ENCODE measurements at places on chromosomes 5 and 9.
A peak's percentile ranks its signal among the peaks of the same experiment; 100 is the strongest.

- peak; percentile 68 for DNase-seq
Measured at GRCh38 chr5:172283020-172283861, at the start of gene UBTD2. Gene UBTD2 (minus strand): TSS chr5:172283764. CDS start chr5:172283665, 99 bp downstream.

DNA sequence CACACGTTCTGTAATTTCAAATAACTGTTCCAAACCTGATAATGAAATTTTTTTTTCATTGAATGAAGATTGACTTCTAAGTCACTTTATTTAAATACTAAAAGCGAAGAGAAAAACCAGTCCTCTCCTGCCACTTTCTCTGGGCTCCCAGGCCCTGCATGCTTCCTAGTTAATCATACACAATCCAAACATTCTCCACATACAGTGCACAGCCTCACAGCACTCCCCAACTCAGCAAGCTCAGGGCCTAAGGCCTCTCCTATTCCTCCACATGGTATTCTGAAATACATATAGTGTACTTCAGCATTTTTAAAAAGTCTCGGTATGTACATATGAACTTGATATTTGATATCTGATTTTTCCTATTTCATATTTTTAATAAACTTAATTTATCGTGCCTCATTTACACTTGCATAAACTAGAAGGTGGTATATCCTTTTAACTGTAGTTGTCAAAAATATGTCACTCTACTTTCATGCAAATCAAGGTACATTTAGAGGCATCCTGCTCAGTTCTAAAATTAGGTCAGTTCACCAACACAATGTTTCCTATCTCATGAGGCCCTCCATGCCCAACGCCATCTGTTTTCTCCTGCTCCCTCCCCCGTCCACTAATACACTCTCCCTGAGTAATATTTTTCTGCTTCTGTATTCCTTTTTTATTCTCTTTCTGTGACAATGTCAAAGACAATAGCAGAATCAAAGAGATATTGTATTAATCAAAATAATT lies 206.7 kb downstream of the ARRDC3 start:
- no peak for DNase-seq

GRCh38 chr5:180495991-180496741 lies 2.0 kb downstream of the CNOT6 start:
- DNase-seq = no peak

GRCh38 chr5:109682383-109682782 lies 7.3 kb upstream of the MAN2A1 start:
- DNase-seq = no peak

GRCh38 chr9:1837453-1838084 lies 177.6 kb upstream of the SMARCA2 start:
- DNase-seq = no peak

DNA sequence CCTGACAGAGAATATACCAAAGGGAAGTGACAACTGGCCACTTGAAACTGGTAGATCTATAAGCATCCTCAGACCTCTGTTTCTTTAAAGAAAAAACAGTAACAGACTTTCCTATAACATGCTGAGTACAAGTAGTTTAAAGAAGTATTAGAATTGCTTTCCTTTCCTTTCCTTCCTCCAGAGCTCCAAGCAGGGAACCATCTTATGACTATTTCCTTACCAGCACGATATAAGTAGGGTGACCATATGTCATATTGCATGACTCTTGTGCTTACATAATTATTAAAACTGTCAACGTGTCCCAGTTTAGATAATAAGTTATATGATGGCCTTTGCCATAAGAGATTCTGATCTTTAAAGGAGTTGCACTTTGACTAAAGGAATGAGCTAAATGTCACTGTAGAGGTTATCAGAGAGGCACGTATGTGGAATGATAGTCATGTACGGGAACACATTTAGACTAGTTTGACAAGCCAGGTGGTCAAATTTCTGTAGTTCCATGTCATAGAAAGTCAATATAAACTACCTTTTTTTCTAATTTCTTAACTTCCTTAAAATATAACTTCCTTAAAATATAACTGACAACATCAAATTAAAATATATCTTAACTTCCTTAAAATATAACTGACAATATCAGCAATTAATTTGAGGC lies 212.7 kb upstream of the CD180 start:
- DNase-seq = no peak

GRCh38 chr9:715300-715699 lies 126.2 kb upstream of the DMRT1 start:
- DNase-seq = no peak

- DNase-seq = no peak
Measured at GRCh38 chr5:168014433-168015123, 276.9 kb upstream of the WWC1 start.

GRCh38 chr5:62783374-62784057 lies 204.9 kb downstream of the LRRC70 start:
- DNase-seq = no peak

DNA sequence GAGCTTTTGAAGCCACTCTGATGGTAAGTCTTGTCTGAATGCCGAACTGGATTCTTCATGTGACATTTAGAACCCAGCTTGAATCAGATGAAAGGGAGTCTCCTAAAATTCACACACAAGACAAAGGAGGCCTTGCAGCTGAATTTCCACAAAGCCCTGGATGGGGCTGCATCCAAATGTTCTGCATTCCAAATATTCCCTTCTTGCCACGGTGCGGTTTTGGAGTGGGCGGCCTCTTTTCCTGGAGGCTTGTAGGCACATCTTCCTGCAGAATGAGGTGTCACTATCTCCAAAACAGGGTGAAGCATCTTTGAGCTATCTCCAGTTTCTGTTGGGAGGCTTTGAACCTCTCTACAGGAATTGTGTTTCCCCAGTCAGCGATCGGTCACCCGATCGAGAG lies 342.7 kb downstream of the ARHGEF28 start:
- DNase-seq = no peak

- no peak for DNase-seq
Measured at GRCh38 chr9:134712243-134712642, 70.6 kb downstream of the COL5A1 start.

DNA sequence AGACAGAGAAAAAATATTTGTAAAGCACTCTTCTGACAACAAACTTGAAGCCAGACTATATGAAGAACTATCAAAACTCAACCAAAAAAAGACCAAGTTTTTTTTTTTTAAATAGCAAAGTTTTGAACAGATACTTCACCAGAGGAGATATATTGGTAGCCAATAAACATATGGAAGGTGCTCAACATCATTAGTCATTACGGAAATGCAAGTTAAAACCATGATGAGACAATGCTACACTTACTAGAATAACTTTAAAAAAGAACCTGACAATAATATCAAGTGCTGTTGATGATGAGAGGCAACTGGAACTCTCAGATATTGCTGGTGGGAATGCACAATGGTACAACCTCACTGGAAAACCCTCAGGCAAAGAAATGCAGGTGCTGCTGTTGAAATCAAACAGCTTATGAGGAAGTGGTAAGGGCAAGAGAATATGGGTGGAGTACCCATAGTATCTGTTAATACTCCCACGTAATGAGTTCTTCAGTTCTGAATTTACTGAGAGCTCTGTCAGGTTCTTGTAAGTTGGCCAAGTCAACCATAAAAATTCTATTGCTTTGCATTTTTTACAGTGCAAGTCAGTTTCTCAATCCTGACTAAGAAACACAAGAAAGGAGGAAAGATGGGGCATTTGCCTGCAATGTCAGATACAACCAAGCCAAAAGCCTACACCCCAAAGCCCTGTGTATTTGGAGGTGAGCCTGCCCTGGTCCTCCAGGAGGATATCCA lies 87.3 kb upstream of the GNAQ start:
- no peak for DNase-seq

- DNase-seq = no peak
Measured at GRCh38 chr5:151096001-151096373, 15.2 kb upstream of the TNIP1 start.

DNA sequence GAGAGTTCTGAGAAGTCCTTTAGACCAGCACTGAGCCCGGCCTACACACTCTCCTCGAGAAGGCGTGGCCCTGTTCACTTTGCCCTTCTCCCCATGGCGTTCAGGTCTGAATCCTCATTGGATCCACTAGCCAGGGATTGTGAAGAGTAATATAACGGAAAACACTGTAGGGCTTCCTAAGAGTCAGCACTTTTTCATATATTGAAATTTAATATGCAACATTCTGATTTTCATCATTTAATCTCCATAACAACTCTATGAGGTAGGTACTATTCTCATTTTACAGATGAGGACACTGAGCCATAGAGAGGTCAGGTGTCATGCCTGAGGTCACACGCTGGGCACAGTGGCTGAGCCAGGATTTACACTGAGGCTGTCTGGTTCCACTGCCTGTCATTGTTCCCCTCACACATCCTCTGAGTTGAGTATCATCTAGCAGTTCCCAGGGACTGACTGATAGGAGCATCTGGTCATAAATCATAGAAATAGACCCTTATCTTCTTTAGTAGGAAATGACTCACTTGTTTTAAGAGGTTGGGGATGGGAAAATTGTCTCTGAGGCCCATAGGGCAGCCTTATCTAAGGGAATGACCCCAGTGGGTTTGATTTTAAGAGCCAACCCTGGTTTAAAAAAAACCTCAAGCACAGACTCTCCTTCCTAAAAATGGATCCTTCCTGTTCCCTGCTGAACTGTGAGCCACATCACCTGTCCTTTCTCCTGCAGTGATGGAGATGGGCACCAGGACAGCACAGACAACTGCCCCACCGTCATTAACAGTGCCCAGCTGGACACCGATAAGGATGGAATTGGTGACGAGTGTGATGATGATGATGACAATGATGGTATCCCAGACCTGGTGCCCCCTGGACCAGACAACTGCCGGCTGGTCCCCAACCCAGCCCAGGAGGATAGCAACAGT lies 41.2 kb downstream of the THBS4 start:
- DNase-seq = no peak

- DNase-seq = no peak
Measured at GRCh38 chr9:103941104-103941503, 153.0 kb upstream of the SMC2 start.

DNA sequence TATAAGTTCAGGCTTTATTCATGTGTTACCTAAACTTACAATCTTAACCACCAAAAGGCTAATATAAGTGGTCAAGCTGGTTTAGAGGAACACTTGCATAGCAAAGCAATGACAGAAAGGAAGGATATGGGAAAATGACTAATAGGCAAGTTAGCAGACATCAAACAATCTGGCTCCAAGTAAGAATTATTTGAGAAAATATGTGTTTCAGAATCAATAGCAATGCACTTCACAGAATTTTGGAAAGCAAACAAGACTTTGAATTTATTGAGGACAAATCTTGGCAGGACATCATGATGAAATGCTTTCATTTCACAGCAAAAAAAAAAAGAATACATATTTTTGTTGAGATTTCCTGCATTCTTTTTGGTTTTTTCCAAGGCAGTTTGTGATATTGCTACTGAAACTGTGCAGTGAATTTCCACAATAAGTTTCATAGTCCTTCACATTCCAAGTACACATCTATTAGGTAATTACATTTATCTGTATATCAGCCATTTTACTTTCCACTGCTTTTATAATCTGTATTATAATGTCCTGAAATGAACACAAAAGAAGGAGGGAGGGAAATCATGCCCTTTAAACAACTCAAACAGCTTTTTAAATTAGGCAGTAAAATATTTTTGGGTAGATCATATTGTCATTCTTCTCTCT lies 417.9 kb downstream of the NR2F1-AS1 start:
- no peak for DNase-seq

DNA sequence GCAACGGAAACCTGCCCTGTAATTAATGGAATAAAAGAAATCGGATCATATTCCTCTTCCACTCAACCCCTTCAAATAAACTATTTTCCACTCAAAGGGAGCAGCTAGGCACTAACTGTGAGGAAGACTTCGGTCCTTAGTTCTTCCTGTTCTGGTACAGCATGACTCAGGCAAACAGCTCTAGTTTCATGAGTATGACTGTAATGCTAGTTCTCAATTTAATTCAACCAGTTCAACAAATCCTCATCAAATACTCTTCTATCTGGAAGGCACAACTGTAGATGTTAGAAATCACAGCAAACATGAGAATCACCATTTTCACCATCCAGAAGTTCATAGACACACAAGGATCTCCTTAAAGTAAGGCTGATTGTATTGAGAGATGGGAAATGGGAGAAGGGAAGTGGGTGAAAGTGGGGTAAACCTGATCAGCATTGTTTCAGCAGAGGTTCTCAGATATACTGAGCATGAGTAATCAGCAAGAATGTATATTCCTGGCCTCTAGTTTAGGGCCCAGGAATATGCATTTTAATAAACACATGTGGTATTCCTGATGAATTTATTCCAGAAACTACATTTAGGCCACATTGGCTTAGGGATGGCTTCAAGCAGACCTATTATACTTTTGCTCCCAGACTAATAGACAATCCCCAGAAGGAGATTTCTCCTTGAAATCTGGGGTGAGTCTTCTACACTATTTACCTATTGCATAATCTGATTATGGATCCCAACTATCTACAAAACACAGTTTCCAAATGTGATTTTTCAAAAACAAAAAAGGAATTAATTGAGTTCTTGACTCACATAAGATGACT lies 141.1 kb upstream of the SLC12A2 start:
- DNase-seq = no peak

GRCh38 chr5:140342896-140343295 lies 3.5 kb downstream of the HBEGF start:
- DNase-seq = no peak

DNA sequence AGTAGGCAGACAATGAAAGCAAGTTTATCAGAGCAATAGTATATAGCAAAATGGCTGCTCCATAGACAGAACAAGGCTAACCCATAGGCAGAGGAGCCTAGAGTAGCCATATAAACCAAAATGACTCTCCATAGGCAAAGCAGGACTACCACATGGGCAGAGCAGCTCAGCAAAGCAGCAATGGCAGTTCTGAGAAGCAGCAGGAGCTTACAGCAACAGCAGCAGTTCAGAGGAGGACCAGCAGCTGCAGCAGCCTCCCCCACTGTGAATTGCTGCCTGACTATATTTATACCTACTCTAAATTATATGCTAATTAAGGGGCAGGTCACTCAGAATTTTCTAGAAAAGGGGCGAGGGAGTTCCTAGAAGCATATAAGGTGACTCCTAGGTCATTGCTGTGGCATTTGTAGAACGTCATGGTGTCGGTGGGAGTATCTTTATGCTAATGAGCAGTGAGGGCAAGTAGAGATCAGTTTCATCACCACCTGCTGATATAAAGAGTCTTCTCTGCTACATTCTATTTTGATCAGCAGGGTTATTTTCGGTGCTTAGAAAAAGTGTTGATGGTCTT lies 1115.5 kb downstream of the DTWD2 start:
- no peak for DNase-seq

DNA sequence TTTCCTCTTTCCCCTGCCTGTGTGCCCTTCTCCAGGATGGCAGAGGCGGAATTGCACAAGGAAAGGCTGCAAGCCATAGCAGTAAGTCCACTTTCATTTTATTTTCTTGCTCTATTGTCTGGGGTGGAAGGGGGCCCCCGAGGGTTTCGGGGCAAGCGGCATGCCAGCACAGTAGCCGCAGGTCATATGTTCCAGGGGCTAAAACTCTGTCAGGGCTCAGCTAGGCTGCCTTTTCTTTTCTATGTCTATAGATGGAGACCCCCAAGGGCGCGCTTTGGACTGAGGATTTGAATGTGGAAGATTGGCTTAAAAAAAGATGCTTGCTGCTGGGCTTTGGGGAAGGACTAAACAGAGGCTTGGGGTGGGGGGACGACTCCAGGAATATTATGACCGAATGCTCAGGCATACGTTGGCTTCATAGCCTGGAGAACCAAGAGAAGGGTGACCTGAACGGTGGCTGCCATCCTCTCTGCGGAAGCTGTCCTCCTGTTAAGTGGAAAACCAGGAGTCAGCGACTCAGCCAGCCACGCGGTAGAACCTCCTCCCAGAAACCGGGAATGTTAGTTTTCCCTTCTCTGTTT lies 545 bp downstream of the PALM2AKAP2 start:
- no peak for DNase-seq

- no peak for DNase-seq
Measured at GRCh38 chr5:116575326-116576052, 866 bp upstream of the SEMA6A start.

All from CD4-positive, alpha-beta T cell treated with Interferon gamma for 1 hour (primary cell).